Psoas muscle (tissue), 8 donors: ENCODE measurements at places on chromosomes 3 and 15. TPM values are rescaled to one million over a fixed set of nuclear protein-coding genes. Genes with fewer than 3 reads are reported as not detected.

- DNase-seq: no peak
These were observed 7.6 kb upstream of the TCF12 start for GRCh38 chr15:56910801-56911200.

- no peak for DNase-seq
These were observed 4.7 kb upstream of the FEM1B start for GRCh38 chr15:68272721-68273271.

DNA sequence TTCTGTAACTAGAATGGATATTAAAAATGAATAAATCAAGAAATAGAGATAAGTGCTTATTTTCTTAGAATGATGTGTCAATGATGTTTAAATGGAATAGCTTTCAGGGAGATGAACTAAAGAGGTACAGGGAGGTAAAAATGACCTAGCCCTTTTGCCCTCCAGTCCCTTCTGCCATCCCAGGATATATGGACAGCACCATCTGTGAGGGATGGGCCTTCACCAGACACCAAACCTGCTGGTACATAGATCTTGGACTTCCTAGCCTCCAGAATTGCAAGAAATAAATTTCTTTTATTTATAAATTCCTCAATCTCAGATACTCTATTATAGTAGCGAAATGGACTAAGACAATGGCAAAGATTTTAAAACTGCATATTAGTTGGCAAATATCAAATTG, 352.0 kb upstream of the THBS1 start:
- no peak for DNase-seq

DNA sequence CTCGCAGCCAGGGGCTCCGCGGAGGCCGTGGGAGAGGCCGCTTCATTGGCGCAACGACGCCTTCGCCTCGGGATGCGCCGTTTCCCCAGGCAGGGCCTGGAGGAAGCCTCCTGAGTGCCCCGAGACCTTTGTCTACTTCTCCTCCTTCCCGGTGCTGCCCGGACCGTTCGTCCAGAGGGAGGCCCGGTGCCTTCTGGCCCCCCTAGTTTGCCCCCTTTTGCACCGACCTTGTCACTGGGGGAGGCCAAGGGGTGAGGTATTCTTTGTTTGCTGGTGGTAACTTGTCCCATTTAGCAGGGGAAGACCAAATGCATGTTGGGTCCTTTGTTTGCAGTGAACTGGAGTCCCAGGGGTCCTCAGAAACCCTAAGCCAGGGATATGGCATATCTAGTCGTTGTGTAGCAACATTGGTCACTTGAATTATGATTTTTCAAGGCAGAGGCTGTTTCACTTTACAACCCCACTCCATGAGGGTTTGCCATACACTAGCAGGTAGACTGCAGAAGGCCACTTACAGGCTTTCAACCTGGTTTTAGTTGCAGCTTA, 615 bp downstream of the DHX30 start:
- DNase-seq: no peak

GRCh38 chr3:140164922-140165590, 230.1 kb downstream of the CLSTN2 start:
- DNase-seq: no peak

DNA sequence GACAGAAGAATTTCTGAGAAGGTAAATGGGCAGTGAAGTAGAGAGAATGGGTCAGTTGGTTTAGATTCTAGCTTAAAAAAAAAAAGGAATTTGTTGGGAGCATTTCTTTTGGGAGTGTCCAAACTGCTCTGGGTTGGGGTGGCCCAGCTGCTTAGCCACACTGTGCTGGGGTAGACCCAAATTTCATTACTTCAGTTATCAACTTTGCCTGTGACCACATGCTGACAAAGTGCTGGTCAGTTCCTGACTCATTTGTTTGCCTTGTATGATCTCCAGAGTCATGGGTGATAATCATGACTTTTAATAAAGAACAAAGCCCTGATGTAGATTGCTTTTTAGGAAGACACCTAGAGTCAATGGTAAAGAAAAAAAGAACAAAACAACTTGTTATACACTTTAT, 121.5 kb upstream of the FGF7 start:
- DNase-seq: no peak

GRCh38 chr15:99169769-99170311, 65.0 kb downstream of the SYNM start:
- DNase-seq: no peak

GRCh38 chr15:31367730-31368344, 41.2 kb downstream of the KLF13 start:
- DNase-seq: peak; percentile 62

DNA sequence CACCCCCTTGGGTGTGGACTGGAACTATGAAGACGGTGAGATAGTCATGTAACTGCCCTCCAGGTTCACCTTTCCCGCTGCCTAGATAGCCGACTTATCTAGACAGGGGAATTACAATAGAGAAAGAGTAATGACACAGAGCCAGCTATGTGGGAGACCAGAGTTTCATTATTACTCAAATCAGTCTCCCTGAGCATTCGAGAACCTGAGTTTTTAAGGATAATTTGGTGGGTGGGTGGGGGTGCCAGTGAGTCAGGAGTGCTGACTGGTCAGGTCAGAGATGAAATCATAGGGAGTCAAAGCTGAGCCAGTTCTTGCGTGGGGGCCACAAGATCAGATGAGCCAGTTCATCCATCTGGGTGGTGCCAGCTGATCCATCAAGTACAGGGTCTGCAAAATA, 19.7 kb upstream of the DNAJC19 start:
- no peak for DNase-seq

DNA sequence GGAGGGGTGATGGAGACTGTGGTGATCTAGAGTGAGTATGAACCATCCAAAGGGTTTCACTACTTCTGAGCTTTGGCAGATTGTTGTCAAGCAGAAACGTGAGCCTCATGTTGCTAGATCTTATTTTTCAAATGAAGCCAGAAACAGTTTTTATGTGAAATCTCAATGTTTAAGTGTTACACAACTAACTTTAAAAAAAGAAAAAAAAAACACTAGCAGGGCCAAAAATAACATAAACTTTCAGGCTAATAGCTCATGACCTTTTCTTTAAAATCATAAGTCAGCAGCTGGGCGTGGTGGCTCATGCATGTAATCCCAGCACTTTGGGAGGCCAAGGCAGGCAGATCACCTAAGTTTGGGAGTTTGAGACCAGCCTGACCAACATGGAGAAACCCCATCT, 2.1 kb upstream of the HTR3D start:
- DNase-seq: no peak

DNA sequence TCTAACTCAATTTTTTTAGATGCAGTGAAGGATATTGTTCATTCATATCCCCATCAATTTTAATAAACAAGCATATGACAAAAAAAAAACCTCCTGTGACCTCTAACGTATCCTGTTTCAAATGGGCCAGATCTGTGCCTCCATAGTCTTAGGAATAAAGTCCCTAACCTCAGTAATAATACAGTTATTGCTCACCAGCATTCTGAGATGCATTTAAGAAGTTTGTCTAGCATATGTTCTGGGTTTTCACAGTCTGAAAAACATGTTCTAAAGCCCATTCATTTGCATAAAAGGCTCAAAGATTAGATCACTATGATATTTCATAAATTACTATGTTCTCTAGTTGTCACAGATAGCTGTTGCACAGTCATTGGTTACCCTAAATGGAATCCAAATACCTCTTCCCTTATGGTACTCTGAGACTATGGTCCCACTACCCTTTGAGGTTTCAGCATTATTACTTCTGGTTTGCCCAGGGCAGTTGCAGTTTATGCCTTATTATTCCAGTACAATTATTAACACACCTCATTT, 190.1 kb downstream of the ZIC4 start:
- DNase-seq: no peak

DNA sequence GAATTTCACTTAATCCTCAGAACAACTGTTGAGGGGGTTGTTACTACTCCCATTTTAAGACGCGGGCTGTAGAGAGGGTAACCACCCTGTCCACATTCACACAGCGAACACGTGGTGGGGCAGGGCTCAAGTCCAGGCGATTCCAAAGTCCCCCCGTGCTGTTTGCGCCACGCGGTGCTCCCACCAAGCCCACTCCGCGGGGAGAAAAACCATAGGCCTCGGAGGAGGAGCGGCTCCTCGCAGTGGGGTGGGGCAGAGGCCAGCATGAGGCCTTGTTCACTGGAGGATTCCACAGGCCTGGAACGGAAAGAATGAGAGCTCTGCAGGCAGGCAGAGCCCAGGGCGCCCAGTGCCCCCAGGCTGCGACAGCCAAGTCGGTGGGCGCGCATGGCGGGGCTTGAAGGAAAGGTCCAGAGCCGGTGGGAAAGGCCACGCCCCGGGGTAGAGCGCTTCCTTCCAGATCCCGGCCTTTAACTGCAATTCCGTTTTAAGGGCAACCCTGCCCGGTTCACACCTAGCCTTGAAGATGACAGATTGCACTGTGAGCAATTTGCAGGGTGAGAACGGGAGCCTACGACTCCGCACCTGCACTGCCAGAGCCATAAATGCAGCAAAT, 161.8 kb upstream of the TBL1XR1 start:
- DNase-seq: peak; percentile 69

DNA sequence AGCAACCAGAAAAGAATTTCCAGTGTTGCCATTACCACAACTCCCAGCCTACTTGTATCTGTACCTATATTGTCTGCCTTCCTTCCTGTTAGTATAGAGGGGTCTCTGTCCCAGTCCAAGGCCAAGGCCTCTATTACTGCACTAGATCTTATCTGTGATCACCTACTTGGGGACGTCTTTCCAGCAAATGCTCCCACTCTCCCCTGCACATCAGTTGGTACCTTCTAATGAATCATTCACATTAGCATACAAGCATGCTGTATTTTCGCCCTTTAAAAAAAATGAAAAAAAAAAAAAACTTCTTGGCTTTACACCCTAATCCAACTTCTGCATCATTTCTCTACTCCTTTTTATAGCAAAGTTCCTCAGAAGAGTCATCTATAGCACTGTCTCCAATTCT, 4.8 kb upstream of the AVEN start:
- DNase-seq: no peak

GRCh38 chr3:155325263-155325835, 31.9 kb upstream of the STRIT1 start:
- no peak for DNase-seq

- no peak for DNase-seq
These were observed 41.7 kb downstream of the CHST14 start for GRCh38 chr15:40512440-40512839.

- peak; percentile 21 for DNase-seq
These were observed 6.2 kb upstream of the EHD4 start for GRCh38 chr15:41978534-41978933.

- DNase-seq: no peak
These were observed 93.0 kb downstream of the NFKBIZ start for GRCh38 chr3:101942356-101942755.

DNA sequence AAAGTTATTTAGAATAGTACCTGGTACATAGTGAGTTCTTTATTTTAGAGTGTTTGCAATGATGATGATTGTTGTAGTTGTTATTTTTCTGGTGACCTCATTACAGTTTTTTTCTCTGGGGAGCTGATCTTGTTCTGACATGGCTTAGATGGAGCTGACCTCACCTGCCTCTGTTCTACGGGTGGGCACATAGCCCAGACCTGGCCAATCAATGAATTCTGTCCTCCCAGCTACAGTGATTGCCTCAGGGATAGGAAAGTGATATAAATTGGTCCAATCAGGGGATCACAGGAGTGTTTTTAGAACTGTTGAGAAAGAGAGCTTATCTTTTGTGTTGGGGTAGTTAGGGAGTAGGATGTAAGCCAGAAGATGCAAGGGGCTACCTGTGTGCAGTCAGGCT, 3.2 kb upstream of the NANOGP8 start:
- no peak for DNase-seq

GRCh38 chr15:42788725-42789124, 51.8 kb upstream of the CDAN1 start:
- DNase-seq: no peak

- no peak for DNase-seq
These were observed 283.6 kb upstream of the RARB start for GRCh38 chr3:25144430-25144829.

GRCh38 chr3:19738846-19739245, 195.2 kb downstream of the EFHB start:
- DNase-seq: no peak

GRCh38 chr15:40241269-40242212, 2.7 kb downstream of the PAK6 start:
- DNase-seq: no peak

CHRM5 gene
- not detected for total RNA-seq

CCRL2 gene
- total RNA-seq: 1.0 TPM

RAMAC gene
- total RNA-seq: 18.6 TPM

SERPINI2 gene
- total RNA-seq: not detected

IGF1R gene
- 12.0 TPM for total RNA-seq

CLDN18 gene
- not detected for total RNA-seq

HESX1 gene
- total RNA-seq: 0.34 TPM

TRIM42 gene
- not detected for total RNA-seq

POLQ gene
- 0.13 TPM for total RNA-seq

PRICKLE2 gene
- total RNA-seq: 2.2 TPM

FBXW12 gene
- not detected for total RNA-seq

KLHL40 gene
- 241 TPM for total RNA-seq

MED12L gene
- 1.8 TPM for total RNA-seq

KLF15 gene
- total RNA-seq: 64.0 TPM

MAGEL2 gene
- total RNA-seq: 0.04 TPM

ISL2 gene
- not detected for total RNA-seq

LAMB2 gene
- 146 TPM for total RNA-seq

STRIT1 gene
- 714 TPM for total RNA-seq

GRAMD1C gene
- 0.53 TPM for total RNA-seq

STAB1 gene
- total RNA-seq: 39.2 TPM
